ENCODE measurements at places on chromosomes 12 and 14.

DNA sequence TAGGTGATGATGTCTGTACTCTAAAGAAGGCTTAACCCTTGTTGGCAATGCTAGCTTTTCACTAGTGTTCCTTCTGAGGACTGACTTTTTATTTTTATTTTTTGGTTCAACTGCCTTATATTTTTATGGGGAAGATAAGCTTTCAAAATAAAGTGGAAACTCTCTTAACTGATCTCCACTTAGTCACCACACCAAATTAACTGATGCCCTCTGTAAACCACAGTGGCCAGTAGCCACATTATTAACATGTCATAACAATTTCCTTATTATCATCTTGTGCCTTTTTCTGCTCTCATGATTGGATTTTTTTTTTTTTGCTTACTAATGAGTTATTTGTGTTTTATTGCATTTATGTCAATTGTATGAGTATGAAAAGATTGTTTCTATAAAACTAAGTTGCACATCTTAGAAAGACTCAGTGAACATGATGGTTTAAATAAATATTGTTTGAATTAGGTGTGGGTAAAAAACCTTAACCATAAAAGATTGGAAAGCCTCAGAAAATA is 56.9 kb downstream of the SCFD1 start:
- no peak for DNase-seq

DNA sequence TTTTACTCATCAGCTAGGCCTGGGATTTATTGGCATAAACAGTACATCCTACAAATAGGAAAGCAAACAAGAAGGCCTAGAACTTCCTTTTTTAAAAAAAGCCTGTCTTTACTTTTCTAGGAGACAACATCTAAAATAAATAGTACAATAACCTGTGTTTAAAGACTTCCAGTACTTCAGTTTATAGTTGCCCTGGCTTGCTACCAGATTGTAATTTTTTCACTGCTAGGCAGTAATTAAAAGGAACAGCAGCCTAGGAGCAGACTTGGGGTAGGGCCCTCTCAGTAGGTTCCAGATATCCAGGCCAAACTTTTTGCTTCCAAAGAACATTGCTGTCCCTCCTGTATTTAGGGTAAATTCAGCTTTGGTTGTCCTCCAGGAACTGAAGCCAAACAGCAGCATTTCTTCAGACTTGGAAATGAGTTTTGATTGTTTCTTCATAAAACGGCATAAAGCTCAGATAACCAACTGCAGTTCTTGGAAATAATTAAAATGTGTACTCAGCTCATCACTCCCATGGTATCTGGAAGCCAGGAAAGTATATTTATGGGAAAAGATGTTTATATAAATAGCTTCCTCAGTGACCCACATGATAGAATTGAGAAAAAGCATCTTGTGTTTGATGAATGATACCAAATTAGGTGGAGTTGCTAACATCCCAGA is 61.7 kb downstream of the PPP1R36 start:
- no peak for DNase-seq

GRCh38 chr12:80087486-80088213 is 11.7 kb upstream of the OTOGL start:
- no peak for DNase-seq

DNA sequence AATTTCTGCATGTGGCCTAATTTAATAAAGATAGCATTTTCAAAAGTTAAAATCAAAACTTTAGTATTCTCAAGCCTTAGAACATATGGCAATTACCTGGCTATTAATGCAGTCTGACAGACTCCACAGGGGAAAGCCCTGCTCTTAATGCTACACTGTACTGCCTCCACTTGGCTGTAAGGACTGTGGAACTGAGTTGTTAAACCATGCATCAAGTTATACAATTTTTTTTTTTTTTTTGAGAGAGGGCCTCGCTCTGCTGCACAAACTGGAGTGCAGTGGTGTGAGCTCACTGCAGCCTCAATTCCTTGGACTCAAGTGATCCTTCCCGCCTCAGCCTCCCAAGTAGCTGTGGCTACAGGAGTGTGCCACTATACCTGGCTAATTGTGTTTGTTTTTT is 19.0 kb upstream of the NDUFA12 start:
- DNase-seq: no peak

- peak; percentile 11 for DNase-seq
Observed at GRCh38 chr12:121224591-121224990, 14.7 kb downstream of the P2RX4 start.

DNA sequence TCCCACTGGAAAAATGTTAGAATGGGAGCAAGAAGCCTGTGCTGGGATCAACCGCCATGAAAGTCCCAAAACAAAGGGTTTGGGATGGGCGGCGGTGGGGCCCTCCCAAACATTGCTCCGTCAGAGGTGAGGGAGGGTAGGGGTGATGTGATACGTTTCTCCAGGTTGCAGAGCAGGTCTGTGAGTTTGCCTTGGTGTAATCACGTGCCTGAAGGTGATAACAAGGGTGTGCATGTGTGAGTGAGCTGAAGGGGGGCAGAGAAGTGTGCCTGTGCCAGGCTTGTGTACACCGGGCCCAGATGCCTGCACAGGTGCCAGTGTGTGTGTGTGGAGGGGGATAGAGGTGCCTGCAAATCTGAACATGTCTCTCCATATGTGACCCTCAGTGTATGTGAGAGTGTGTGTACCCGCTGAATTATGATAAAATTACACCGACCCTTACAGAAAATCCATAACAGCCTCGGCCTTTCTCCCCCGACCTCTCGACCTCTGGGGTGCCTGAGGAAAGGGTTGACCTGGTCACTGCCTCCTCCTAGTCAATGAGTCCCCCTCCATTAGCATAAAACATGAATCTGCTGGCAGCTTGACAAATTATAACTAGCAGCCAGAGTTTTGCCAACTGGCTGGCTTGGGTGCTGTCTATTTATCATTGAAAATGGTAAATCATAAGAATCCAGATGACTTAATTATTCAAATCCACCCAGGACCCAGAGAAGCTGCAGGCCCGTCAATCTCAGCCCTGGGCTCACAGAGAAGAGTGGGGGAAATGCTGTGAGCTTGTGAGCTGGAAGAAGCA is 55.6 kb downstream of the SMUG1 start:
- DNase-seq: no peak

DNA sequence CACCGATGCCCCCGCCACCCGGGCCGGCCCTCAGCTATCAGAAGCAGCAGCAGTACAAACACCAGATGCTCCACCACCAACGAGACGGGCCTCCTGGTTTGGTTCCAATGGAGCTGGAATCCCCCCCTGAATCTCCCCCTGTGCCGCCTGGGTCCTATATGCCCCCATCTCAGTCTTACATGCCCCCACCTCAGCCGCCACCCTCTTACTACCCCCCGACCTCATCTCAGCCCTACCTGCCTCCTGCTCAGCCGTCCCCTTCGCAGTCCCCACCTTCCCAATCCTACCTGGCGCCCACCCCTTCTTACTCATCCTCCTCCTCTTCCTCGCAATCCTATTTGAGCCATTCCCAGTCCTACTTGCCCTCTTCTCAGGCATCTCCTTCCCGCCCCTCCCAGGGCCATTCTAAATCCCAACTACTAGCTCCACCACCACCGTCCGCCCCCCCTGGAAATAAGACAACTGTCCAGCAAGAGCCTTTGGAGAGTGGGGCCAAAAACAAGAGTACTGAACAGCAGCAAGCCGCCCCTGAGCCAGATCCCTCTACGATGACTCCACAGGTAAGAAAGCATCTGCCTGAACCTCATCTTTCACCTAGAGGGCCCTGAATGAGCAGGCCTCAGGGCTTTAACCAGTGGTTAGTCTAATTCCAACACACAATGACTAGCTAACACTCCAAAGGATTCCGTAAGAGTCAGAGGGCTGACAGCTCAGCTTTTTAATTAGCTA is 851 bp downstream of the YLPM1 start:
- peak; percentile 28 for DNase-seq

- peak; percentile 10 for DNase-seq
Observed at GRCh38 chr12:92745856-92746550, 43.2 kb downstream of the PLEKHG7 start.

- no peak for DNase-seq
Observed at GRCh38 chr14:28946267-28946666, 179.7 kb downstream of the FOXG1 start.

GRCh38 chr14:100782516-100783320 is 43.2 kb upstream of the MEG3 start:
- peak; percentile 93 for DNase-seq

- peak; percentile 53 for DNase-seq
Observed at GRCh38 chr12:67651132-67651695, 2.7 kb downstream of the DYRK2 start.

- no peak for DNase-seq
Observed at GRCh38 chr14:104318558-104319490, 180.4 kb downstream of the KIF26A start.

DNA sequence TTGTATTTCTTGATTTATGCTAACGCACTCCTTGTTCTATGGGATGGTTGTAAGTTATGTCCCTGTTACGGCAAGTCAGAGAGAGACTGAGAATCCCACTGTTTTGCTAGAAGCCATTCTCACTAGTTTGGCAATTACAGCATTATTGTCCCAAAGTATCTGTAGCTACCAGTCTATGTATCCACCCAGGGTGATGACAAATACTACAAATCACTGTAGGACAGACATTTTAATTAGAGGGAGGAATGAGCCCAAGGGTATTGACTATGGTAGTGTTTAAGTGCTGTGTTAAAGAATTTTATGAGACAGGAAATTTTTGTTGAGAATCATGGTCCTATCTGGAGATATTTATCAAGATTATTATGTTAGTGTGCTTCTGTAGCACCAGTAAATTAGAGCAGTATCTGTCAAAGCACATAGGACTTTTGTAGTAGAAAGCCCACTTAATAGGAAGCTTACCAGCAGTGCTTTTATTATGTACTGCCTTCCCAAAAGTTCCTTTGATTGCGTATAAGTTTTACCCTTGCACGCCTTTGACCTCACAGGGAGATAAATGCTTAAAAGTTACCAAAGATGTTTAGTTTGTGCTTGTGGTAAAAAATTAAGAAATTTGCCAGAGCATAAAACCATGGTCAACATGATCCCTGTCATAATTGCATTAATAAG is 10.7 kb downstream of the PRKCH start:
- no peak for DNase-seq

- DNase-seq: no peak
Observed at GRCh38 chr12:131673888-131674257, 37.0 kb upstream of the SFSWAP start.

DNA sequence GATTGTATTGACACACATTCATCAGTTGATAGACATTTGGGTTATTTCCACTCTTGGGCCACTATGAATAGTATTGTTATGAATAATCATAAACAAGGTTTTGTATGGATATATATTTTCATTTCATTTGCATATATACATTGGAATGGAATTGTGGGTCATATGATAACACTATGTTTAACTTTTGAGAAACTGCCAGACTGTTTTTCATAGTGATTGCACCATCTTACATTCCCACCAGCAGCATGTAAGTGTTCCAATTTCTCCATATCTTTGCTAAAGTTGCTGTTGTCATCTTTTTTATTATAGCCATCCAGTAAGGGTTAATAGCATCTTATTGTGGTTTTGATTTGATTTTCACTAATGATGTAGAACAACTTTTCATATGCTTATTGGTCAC is 198.5 kb upstream of the PPFIA2 start:
- DNase-seq: no peak

DNA sequence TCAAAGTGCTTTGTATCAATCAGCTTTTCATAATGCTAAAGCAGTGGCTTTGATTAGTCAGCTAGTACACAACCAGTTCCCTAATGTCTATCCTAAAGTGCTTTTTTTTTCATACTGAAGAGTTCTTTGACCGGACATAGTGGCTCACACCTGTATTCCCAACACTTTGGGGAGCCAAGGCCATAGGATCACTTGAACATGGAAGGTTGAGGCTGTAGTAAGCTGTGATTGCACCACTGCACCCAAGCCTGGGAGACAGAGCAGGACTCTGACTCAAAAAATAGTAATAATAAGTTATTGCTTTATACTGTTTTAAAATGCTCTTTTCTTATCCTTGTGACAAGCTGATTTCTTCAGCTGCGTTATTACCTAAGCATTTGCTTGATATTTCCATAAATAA is 154.6 kb upstream of the AEBP2 start:
- no peak for DNase-seq

GRCh38 chr14:94321421-94322271 is 1.5 kb downstream of the SERPINA6 start:
- no peak for DNase-seq

DNA sequence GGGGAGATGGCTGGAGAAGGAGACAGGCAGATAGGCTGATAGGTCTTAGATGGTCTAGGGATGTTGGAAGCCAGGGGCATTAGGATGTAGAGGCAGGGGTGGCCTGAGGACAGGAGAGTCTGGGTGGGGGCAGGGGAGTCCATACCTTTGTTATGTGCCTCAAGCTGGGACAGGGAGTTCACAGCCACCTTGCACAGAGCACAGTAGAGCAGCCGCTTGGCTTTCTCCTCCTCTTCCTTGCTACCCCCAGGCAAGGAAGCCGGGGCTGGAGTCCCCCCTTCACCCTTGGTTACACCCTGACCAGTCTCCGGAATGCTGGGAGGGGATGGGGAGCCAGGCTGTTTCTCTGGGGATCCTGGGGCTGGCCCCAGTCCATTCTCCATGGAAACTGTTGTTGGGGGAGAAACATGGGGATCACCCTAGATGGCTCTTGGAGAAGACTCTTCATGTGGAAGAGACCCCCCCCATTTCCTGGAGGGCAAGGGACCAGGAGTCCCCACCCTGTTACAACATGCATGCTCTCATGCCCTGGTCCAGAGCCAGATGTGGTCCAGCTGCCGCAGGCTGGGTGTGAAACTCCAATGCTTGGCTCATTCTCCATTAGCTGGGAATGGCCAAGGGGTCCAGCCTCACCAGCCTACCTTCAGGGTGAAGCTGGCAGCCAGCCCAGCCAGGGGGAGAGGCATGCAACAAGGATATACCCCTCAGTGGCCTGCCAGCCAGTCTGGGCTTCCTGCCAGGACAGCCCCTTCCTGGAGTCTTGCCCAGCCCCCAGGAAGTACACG is 7.2 kb upstream of the GPR84 start:
- peak; percentile 91 for DNase-seq

DNA sequence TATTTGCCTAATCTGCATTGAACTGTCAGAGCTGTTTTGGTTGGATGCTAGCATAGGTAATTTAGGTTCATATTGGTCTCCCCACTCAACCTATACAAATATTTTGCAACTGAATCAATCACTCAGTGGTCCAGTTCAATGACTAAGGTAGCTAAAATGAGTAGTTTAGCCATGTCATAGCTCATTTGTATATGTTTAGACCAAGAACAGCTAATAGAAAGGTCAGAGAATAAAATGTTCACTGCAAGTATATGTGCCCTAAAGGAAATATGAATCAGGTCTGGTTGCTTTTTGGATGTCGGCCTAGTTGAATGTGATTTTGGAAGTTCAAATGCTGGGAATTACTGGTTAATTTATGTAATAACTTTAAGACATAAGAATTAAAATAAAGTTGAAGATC is 883.9 kb downstream of the LRFN5 start:
- no peak for DNase-seq

GRCh38 chr12:30152705-30153104 is 369.0 kb upstream of the TMTC1 start:
- DNase-seq: peak; percentile 38

- DNase-seq: no peak
Observed at GRCh38 chr12:111881716-111882115, 39.7 kb downstream of the MAPKAPK5 start.

Measured in SK-N-SH (cell line).